ENCODE measurements at places on chromosomes 2 and 18. TPM values are rescaled to one million over a fixed set of nuclear protein-coding genes. Genes with fewer than 3 reads are reported as not detected.

Gene FTCDNL1
- total RNA-seq: 2.8 TPM

Gene NR4A2
- 7.7 TPM for total RNA-seq

GRCh38 chr2:216925636-216926366, 65.9 kb upstream of the TNP1 start:
- DNase-seq: no peak

- no peak for DNase-seq
Measured at GRCh38 chr18:31943878-31944816, 1.2 kb upstream of the TRAPPC8 start.

DNA sequence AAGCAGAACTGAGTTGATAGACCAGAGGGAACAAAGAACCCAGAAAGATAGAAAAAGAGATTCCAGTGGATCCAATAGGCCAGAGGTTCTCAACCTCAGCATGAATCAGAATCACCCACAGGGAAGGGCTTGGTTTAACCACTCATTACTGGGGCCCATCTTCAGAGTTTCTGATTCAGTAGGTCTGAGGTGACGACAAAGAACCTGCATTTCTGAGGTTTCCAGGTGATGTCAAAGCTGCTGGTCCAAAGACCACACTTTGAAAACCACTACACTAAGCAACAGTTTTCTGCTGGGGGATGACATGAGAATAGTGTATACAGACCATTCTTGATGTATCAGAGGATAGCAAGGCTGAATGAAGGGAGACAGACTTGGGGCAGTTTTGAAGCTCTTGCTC, 296.9 kb upstream of the STON1 start:
- DNase-seq: no peak

DNA sequence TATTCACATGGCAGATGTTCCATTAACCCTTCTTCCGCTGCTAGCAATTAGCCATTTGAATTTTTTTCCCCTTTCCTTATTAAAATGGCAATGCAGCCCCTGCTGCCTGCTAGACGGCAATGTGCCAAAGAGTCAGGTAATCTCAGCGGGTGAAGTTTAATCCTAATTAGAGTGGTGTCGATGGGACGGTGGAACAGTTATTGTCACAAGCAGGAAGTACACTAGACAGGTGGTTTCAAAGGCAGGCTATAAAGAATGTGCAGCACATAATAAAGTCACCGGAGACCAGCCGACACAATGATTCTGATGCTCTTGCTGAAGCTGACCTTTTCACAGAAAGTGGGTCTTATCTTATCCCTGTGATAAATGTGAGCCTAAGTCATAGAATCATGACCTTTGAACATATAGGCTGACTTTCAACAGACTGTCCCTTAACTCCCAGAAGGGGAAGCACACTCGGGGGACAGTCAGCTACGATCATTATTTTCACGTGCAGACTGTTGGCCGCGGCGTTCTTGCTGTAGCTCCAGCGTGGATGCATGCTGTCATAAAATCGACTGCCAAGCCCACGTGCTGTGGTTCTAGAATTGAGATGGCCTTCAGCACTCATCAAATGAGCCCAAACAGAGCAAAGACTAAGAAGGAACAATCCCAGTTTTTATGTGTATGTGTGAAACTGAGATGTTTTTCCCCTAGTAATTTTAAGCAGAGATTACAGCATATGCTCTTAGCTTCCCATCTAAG, 926.2 kb upstream of the SOX11 start:
- DNase-seq: no peak

Measured in stomach (tissue), 19 donors.